ENCODE measurements at places on chromosomes 12 and 14.
A peak's percentile ranks its signal among the peaks of the same experiment; 100 is the strongest.

- no peak for DNase-seq
These were observed 77.0 kb upstream of the FOXN3 start for GRCh38 chr14:89493877-89494634.

- DNase-seq, result no peak
These were observed 18.3 kb downstream of the TRIP11 start for GRCh38 chr14:92021523-92021922.

GRCh38 chr12:56581418-56582145, 48.5 kb downstream of the BAZ2A start:
- no peak for DNase-seq

GRCh38 chr12:71004578-71004977, 84.0 kb upstream of the PTPRR start:
- no peak for DNase-seq

GRCh38 chr12:6215932-6216494, 15.8 kb downstream of the CD9 start:
- no peak for DNase-seq

DNA sequence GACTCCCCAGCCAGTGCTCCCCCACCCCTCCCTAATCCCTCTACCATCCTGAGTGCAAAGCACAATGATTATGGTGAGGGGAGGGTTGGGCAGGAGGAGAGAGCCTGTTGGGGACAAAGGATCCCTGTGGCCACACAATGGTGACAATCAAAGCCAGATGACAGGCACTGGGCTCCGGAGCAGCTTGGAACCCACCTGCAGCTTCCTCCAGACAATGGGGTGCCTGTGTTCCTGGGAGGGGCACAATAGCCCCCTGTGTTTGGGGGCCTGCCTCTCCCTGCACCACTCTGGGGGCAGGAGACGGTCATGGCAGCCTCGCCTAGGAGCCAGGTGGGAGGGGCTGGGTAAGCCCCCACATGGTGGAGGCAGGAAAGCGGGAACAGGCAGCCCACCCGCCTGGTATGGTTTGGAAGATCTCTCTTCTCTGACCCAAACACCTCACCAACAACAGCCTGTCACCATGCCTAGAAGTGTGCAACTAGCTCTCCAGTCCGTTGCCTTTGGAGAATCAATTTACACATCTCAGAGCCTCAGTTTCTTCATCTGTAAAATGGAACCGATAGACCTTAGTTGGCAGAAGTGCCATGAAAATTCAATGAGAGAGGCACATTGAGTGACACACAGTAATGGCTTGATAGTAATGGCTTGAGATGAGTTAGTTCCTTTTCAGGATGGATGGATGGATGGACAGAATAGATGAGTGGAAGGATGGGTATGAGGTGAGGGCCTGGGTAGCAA, 53.0 kb downstream of the MVK start:
- no peak for DNase-seq

DNA sequence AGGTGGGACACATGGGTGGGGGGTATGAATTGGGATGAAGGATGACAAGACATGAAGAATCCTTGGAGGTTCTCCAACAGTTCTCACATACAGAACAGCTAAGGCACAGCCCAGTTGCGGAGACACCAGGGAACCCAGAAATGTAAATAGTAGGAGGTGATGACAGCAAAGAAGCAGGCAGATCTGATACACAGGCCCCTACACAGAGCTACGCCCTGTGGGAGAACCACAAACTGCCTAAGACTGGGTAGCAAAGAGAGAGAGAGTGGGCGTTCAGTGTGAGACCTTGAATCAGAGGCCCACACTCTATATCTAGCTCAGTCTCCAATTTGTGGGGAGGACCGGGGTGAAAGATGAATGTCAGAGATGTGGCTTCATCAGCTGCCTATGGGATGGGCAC, 9.5 kb upstream of the NUMB start:
- DNase-seq, result no peak

- peak; percentile 69 for DNase-seq
These were observed 29.7 kb upstream of the BICD1 start for GRCh38 chr12:32076941-32077340.

GRCh38 chr12:69061574-69061973, 128.6 kb upstream of the CPM start:
- DNase-seq, result no peak

GRCh38 chr12:131836714-131837397, 8.7 kb downstream of the MMP17 start:
- no peak for DNase-seq

GRCh38 chr12:101021911-101022388, 188.1 kb downstream of the SLC5A8 start:
- no peak for DNase-seq
